Stimulated activated naive CD4-positive, alpha-beta T cell treated with Interleukin-2 at 50 U/mL for 16 hours (primary cell): ENCODE measurements at places on chromosomes 1 and 21.

- no peak for DNase-seq
These were observed 9.7 kb downstream of the LPAR3 start for GRCh38 chr1:84883286-84883685.

- no peak for DNase-seq
These were observed 163.4 kb upstream of the CACNA1E start for GRCh38 chr1:181319907-181320306.

GRCh38 chr1:96187020-96187419, 534.6 kb upstream of the PTBP2 start:
- no peak for DNase-seq

- DNase-seq = no peak
These were observed 39.7 kb upstream of the TIAM1 start for GRCh38 chr21:31383770-31384169.

DNA sequence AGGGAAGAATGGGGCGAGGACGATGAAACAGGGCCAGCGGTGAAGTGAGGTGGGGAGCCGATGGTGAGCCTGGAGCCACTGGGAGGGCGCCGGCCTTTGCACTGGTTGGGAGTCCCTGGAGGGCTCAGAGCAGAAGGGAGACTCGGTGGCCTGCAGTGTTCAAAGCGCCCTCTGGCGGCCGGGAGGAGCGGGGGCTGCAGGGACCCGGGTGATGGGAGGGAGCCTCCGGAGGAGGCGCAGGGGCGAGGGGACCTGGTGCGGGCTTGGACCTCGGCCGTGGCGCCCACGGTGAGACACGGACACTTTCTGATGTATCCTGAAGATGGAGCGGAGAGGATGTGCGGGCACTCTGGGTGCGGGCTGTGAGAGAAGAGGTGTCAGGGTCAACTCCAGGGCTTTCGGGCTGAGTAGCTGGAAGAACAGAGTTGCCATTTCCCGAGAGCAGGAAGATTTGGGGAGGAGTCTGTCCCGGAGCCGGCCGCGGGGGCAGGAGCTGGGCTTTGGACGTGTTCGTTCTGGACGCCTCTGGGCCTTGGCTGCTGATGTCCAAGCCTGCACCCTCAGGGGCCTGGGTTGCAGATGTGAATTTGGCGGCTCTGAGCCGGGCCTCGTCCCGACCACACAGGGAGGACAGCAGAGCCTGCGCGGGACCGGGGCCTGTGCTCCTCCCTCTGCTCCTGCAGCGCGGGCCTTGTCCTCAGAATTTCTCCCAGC, 29.7 kb downstream of the HEYL start:
- peak; percentile 79 for DNase-seq

- DNase-seq = no peak
These were observed 73.1 kb downstream of the GREM2 start for GRCh38 chr1:240538776-240539430.

DNA sequence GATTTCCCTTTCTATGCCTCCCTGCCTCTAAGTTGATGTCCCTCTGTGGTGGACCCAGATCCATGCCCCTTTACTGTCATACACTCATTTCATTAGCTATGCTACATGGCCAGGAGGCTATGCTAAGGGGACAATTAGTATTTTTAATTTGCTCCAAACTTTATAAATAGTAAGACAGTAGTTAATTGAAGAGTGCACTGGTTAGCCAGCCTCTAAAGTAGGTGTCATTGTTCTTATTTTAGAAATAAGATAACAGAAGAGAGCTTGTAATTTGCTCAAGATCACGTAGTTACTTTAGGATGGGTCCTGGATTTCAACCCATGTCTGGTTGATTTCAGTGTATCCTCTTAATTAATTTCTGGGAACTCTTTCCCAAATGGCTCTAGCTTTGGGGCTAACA, 29.4 kb upstream of the GNG12 start:
- no peak for DNase-seq

DNA sequence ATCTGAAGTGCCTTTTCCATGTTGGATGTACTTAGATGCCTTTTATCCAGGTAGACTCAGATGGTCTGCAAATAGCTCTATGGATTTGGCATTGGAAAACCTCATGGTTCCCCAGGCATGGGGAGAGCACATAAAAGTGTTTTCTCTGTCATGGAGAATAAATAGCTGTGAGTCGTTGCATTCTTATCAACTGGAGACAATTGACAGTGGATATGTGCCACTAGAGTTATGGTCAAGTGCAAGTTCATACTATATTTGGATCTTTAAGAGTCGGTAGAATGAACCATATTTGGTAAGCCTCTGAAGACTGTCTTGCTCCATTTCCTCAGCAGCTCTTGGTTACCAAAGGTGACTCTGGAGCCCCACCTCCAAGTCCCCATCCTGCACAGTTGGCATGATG, 83.7 kb downstream of the ROR1 start:
- DNase-seq = no peak

DNA sequence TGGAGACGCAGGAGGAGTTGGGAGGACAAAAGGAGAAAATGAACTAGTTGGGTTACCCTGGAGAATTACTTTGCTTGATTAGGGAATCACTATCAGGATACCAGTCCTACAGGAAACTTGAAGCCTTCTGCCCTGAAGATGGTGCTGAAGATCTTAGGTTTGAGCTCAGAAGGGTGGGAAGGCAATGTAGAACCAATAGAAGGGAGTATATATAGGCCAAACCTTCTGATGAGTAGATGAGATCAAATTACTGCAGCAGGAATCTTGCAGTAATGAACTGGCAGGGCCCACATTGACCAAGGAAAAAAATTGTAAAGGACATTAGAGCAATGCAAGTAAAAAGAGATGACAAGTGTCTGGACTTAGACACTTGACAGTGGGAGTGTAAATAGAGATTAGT, 116.3 kb upstream of the CACYBP start:
- no peak for DNase-seq

- DNase-seq = no peak
These were observed 690.7 kb downstream of the RWDD3 start for GRCh38 chr1:95924684-95925083.

GRCh38 chr1:159952932-159953331, 1.1 kb downstream of the SLAMF9 start:
- no peak for DNase-seq

DNA sequence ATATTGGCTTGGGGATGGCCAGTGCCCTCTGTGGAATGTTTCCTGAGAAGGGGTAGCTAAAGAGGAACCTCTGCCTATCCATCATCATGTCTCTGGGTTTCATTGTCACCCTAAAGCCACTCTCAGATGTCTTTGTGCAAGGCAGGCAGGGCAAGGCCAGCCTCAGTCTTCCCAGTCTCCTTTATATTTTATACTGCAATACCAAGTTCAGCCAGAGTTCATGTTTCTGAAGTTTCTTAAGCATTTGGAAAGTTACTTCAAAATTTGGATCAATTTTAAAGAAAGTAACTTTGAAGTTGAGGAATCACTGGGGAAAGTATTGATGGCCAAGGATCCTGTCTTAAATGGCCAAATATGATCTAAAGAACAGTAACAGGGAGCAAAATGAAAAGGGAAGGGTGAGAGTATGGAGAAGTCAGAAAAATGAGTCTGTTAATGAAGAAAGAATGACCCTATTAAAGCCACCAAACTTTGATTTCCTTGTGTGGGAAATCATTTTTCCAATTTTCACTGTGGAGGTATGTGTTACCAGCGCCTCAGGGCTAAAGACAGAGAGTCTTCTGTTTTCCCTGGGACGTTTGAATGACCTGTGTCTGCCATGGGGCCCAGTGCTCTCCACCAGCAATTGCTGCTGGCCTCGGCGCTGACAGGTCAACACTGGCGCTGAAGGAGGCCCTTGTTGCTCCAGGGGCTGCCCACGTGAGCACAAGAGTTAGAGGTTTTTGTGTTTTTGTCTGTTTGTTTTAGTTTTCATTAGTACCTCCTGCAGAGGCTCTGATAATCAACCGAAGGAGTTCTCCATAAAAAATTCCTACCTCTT, 93.9 kb downstream of the ATP5PO start:
- DNase-seq = no peak

DNA sequence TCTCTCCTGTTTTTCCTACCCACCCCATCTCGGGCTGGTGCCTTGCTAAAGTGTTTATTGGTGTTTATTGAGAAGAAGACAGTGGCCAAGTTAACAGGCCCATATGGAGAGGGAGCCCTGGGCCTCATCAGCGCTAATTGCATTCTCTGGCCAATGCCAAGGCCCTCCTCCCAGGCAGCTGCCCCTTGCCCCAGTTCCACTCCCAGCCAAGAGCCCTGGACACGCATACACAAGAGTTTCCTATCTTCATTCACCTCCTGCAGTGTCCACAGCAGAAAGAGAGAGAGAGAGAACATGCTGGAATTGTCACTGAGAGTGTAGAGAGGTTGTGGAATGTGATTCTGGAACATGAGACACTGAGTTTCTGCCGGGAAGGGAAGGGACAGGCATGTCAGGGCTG, 25.4 kb upstream of the VWA5B1 start:
- no peak for DNase-seq

DNA sequence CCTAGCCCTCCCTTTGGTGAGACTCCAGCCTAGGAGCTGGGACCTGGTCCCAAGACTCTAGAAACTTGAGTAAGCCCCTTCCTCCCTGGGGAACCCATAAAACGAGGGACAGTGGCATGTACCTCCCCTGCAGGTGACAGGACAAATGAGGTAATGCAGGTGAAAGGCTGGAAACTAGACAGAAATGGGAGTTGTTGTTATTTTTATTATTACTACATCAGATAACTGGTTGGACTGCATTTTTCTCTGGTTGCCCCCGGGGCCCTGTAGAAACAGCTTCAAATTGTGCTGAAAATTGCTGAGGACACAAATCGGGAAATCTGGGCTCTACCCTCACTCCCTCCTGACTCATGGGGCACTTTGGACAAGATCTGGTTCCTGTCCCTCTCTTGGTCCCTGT, 132.3 kb upstream of the WNT4 start:
- DNase-seq = no peak

- DNase-seq = no peak
These were observed 870.1 kb downstream of the BRINP3 start for GRCh38 chr1:189607477-189608096.

- DNase-seq = no peak
These were observed 17.0 kb upstream of the OLFML2B start for GRCh38 chr1:162040657-162041056.

DNA sequence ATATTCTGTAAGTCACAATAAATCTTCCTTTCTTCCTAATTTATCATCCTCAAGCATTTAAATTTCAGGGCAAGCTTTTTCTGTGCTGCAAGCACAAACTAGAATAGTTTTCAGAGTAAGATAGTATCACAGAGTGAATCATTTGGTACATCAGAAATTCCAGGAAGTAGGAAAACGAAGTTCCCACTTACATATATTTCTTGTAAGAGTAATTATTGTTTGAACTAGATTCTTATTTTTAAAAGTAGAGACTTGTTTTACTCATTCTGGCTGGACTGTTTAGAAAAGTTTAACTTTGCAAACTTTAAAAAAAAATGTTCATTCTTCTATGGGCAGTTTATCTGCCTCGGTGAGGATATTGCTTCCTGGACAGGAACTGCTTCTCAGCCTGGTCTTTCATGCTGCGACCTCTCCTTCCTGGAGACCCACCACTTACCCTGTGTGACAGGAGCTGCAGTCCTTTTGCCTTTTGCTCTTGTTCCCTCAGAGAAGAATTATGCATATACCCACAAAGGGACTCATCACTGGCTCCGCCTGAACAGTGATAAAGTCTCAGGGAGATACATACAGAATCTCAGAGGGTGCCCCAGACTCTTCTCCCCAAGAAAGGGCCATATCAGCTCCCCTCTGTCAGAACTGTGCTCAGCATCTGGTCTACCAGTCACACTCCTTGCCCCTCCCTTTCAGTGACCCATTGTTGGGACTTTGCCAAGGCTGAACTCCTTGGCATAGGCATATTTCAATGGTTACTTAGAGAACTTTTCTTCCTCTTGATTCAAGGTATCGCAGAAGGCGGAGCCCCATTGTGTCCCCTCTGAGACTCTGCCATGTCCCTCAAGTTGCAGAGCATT, 102.7 kb upstream of the CD55 start:
- no peak for DNase-seq

DNA sequence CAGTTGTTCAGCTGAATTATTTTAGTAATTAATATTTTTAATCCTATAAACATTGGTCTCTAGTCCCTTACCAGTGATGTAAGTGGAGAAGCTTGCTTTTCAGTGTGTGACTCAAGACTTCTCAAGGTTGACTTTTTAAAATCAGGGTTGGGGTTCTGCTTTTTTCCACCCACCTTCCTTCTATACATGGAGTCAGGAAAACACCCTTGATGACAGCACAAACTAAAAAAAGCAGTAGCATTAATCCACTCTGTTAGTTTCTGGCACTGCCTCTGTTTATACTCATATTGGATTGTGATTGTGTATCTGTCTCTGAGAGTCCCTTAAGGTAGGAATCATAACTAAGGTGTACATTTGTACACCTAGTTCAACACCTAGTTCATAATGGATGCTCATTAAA, 8.3 kb upstream of the PLEKHO1 start:
- no peak for DNase-seq

GRCh38 chr1:41427122-41427913, 57.2 kb downstream of the EDN2 start:
- DNase-seq = no peak
